ENCODE measurements at places on chromosomes 3 and 15.
A peak's percentile ranks its signal among the peaks of the same experiment; 100 is the strongest.

- DNase-seq: no peak
Measured at GRCh38 chr3:63069806-63070475, 194.7 kb upstream of the CADPS start.

- no peak for DNase-seq
Measured at GRCh38 chr15:64048781-64049460, 2.6 kb upstream of the DAPK2 start.

- no peak for DNase-seq
Measured at GRCh38 chr3:46824211-46824970, 38.9 kb downstream of the MYL3 start.

DNA sequence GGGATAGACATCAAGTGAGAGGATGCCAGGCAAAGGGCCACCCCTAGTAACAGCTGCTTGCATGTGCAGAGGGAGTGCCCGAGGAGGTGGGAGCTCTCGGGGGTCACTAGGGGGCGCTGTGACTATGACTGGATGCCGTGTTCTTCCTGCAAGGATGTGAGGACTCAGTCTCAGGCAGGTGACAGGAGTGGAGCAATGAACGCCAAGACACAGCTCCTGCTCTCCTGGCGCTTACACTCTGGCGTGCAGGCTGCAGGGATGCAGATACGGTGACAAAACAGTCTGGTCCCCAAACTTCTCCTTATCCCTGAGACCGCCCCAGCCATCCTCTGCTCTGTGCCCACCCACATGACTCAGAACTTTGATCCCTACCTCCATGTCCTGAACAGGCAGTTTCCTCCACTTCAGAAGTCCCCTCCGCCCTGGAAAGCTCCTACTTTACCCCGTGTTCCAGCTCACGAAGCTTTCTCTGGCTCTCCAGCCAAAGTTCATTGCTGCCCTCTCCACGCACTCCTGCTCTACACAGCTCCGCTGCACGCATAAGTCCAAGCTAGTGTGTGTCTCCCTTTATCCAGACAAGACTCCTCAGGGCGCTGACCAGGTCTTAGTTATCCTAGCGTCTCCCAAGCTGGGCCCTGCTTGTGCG is 14.7 kb downstream of the RHOV start:
- peak; percentile 73 for DNase-seq

DNA sequence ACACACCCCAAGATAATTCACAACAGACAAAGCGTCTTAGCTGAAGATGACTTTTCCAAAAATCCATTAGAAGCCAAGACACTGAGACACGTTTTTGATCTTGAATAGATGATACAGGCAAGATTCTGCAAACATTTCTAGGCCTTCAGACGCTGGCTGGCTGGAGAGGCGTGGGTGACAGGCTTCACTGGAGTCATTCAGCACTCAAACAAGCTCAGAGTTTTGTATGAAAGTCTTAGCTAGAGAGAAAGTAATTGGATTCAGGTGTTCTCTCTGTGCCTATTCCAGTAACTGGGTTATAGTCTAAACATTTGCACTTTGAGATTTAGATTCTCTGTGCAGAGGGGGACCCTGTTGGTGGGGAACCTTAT is 147.7 kb upstream of the BHLHE40 start:
- no peak for DNase-seq

DNA sequence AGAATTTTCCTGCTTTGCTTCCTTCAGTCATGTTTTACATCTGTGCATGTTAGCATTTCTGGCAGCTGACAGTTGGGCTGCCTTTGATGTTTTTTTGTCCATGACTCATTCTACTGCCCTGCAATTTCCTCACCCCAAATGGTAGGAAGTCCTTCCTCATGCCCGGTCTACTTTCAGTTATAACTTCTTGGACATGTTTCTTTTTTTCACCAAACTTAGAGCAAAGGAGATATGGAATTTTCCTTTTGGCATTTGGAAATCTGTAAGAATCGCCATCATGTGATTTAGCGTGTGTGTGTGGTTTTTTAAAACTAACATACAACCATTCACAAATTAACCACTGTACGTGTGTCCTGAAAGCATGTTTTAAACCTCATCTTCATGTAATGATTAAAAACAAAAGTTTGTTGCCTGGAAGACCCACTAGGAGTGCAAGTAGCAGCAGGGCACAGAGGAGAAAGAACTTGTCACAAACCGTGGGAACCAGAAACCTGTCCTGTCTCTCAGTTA is 430.7 kb upstream of the CFAP20DC start:
- no peak for DNase-seq

Measured in endothelial cell of umbilical vein (primary cell).